CD4-positive, alpha-beta T cell treated with Interleukin-10 for 1 hour (primary cell): ENCODE measurements at places on chromosomes 12 and 14.

DNA sequence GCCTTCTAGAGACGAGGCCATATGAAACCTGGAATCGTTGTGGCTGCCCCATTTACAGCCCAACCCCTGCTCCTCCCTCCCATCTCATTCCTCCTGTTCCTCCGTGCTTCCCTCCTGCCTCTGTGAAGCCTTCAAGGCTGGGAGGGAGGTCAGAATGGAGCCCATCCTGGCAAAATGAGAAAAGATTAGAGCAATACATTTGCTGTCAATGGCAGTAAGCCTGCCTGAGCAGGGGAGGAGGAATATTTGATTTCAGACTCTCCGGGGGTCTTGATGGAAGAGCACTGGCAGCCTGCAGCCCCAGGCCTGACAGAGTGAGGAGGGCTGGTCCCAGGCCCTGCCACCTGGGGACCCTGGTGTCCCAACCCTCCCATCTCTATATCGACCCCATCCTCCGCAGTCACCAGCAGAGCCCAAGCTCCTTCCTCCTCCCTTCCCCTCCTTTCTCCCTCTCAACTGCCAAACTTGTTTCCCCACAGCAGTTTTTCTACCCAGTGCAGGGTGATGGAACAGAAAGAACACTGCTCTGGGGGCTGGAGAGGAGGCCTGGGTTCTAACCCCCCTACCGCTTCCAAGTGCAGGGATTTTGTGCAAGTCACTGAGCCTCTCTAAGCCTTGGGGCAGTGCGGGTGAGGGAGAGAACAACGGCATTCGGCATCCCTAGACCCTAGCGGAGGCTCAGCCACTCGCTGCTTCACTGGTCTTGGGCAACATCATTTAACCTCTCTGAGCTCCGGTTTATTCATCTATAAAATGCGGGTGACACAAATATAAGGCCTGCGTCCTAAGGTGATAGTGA, 16.0 kb upstream of the RACGAP1 start:
- no peak for DNase-seq

DNA sequence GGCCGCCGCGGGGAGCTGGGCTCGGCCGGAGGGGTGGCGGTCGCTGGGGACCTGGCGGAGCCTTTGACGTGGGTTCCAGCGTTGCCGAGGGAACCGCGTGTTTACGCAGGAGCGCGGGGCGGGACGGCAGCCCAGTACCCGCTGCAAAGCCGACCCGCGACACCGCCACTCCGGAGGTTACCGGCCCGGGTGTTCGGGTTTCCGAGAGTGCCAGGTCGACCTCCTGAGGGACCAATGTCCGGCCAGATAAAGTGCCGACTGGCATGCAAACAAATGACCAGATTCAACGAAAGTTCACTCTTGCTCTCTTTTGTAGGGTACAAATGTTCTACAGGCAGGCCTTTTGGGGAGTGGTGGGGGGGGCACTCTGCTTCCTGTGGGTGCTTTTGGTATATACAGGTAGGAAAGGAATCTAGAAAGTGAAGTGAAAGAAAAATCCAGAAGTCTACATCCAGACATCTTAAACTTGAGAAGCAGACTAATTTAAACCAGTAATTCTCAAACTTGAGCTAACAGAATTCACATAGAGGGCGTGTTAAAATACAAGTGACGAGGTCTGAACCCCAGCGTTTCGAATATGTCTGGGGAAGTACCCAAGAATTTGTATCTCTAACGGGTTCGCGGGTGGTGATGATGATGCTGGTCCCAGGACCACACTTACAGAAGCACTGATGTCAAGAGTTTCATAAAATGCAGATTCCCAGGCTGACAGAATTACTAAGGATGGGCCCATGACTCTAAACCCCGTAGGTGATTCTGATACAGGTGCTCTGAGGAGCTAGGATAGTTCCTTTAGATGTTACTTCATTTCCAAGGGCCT, at the start of gene GPR135:
GPR135 (minus strand) TSS at position 65 of the 820 bp plus-strand sequence. CDS start 154 bp downstream, outside the sequence.
- peak; percentile 43 for DNase-seq

DNA sequence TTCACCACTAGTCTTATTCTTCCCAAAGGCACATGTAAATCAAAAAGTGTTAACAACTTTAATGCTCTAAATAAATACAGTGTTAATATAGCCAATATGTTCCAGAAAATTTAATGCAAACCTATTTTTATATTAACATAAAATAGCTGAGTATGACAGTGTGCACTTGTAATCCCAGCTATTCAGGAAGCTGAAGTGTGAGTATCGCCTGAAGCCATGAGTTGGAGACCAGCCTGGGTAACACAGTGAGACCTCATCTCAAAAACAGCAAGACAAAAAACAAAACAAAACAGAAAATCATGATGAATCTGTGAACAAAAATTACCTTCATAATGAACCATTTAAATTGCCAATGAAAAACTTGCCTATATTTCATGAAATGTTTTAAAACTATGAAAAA, 798.9 kb downstream of the SLC6A15 start:
- no peak for DNase-seq

GRCh38 chr14:94682061-94682516, 69.9 kb downstream of the SERPINA3 start:
- no peak for DNase-seq

DNA sequence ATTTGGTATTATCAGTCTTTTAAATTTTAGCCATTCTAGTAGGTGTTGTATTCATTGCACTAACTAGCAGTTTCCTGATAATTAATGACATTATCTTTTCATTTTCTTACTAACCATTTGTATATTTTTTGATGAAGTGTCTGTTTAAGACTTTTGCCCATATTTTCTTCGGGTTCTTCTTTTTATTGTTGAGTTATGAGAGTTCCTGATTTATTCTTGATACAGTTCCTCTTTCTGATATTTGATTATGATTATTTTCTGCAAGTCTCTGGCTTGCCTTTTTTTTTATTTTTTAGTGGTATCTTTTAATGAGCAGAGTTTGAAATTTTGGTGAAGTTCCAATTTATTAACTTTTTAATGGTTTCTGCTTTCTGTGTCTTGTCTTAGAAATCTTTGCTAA, 6.2 kb upstream of the RNU6-7 start:
- DNase-seq = no peak

DNA sequence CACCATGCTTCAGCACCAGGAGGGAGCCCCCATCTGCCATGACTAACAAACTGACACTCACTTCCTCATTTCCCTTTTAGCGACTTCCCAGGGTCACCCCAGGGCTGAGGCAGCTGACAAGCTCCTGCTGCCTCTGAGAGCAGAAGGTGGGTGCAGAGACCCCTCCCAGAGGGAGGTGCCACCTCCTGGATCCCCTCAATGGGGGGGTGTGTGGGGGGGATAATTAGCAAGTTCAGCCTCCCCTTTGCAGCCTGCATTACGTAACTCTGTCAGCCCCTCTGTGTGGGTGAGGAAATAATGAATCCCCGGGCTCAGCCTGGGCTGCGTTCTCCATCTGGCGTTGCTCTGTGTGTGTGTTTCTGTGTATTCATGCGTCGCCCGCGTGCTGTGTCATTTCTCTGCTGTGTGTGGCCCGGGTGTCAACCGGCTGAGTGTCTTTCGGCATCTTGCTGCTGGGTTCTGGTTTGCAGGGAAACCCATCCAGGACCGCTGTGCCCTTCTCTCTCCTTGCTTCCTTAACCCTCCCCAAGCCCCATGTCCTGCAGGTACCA, 28.0 kb downstream of the NOS1 start:
- no peak for DNase-seq

DNA sequence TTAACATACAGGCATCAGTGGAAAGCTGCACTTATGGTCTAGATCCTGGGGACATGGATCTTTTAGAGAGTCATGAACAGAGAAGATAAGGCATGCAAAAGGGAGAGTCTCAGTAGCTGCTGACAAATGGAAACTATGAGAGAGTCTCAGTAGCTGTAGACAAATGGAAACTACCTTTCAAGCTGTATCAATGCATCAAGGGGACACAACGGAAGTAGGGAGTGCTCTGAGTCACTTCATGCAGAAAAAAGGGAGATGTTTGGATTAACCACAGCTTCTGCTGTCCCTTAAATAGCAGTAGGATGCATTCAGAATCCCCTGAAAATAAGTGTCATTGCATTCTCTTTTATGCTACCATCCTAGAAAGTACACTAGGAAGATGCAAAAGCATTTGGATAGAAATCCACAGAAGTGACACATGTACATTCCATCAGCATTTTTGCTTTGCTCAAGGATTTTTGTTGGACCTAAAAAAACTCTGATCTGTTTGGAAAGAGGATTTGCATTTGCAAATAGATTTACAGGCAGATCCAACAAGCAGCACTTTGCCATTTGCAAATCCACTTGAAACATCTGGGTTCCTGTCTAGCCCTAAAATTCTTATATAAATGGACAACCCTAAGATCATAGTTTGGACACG, 227.5 kb upstream of the LMO3 start:
- no peak for DNase-seq

DNA sequence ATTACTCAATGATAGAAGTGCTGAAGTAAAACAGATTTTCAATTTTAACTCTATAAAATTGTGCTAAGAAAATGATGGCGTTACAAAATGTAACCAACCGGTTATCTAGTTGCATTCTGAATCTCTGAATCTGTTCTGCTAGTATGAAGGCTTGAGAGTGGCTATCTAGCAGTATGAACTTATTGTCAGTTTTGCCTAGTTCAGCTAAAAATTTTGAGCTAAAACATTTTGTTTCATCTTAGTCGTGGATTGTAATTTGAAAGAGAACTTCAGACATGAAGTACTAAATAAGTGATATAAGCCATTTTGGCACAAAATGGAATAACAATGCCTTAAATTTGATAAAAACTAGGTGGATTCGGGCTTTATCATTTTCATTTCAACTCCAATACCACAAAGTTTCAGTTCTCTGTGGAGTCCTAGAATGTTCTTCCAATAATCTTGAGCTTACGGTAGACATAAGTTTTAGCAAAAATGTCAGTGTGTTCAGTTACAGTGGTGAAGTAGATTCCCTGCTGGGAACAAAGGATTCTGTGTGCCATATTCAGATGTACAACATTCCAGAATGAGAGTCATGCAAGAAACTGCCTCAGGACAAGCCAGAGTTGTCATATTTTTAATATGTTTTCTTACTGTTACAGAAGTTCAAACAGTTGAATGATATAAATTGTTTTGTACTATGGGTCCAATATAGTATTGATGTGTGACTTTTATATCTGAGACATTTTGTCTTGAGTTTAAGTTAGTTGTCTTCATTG, 28.1 kb downstream of the ATP6V1D start:
- DNase-seq = no peak

- DNase-seq = no peak
Measured at GRCh38 chr14:88166616-88167015, 156.5 kb downstream of the KCNK10 start.

DNA sequence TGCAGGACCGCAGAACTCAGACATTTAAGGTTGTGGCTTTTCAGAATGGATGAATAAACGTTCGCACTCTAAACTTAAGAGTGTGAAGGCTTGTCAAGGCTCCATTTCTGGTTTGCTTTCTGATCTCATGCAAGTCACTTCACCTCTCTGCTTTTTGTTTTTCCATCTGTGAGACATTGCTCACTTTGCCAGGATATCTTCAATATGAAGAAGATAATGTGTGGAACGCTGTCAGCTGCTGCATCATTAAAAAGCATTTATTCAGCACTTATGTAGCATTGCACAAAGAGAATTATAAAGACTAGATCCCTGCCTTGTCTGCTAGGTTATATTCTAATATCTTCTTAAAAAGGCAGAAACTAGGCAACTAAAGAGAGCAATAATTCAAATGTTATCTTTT, 172.2 kb downstream of the CACNA1C start:
- DNase-seq = no peak

GRCh38 chr12:102059343-102059742, 2.4 kb downstream of the WASHC3 start:
- DNase-seq = peak; percentile 60

- DNase-seq = no peak
Measured at GRCh38 chr12:47709671-47710070, 3.8 kb upstream of the RPAP3 start.

DNA sequence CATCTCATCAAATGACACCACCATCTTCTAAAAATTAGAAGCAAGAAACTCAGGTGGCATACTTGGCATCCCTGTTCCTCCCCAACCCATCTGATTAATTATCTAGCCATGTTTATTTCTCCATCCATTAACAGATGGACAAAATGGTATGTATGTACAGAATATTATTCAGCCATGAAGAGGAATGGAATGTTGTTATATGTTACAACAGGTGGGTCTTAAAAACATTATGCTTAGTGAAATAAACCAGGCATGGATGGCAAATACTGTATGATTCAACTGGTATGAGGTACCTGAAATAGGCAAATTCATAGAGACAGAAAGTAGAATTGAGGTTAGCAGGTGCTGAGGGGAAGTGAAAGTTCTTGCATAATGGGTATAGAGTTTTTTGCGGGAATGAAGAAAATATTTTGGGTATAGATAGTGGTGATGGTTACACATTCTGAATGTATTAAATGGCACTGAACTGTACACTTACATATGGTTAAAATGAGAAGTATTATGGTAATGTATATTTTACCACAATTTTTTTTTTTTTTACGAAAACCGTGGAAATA, 17.5 kb downstream of the YY1 start:
- DNase-seq = no peak

GRCh38 chr12:92145731-92146496, at the start of gene BTG1:
BTG1 (minus strand) TSS chr12:92145846; CDS start chr12:92145535, 311 bp downstream.
- peak; percentile 100 for DNase-seq

DNA sequence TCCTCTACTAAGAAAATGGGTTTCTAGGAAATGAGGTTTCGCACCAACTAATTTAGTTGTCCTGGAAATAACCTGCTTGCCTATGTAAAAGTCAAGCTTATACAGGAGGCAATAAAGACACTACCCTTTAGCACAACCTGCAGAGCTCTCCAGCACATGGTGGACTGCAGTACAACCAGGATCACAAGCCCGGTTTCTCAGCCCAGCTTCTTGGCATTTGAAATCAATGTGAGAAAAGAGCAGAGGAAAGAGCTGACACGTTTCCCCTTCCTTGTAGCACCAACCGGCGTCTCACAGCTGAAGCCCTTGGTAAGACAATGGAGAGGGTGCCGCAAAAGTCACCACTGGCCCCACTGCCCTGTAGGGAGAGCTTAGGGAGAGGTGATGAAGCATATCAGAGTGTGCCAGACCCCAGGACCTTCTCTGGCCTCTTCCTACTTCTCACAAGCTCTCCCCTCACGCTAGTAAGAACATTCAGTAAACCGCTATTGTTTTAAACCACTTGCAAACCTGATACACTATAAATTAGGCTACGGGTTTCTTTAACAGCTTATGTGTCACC, 8.6 kb downstream of the SPTLC2 start:
- DNase-seq = no peak
